Naive thymus-derived CD8-positive, alpha-beta T cell (primary cell): ENCODE measurements at places on chromosomes 16 and 17.

DNA sequence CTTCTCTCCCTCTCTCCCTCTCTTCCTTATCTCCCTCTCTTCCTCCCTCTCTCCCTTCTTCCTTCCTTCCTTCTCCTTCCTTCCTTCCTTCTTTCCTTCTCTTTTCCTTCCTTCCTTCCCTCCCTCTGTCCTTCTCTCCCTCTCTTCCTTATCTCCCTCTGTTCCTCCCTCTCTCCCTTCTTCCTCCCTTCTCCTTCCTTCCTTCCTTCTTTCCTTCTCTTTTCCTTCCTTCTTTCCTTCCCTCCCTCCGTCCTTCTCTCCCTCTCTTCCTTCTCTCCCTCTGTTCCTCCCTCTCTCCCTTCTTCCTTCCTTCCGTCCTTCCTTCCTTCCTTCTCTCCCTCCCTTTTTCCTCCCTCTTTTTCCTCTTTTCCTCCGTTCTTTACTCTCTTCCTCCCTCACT lies 38.6 kb downstream of the HS3ST4 start:
- DNase-seq: no peak

DNA sequence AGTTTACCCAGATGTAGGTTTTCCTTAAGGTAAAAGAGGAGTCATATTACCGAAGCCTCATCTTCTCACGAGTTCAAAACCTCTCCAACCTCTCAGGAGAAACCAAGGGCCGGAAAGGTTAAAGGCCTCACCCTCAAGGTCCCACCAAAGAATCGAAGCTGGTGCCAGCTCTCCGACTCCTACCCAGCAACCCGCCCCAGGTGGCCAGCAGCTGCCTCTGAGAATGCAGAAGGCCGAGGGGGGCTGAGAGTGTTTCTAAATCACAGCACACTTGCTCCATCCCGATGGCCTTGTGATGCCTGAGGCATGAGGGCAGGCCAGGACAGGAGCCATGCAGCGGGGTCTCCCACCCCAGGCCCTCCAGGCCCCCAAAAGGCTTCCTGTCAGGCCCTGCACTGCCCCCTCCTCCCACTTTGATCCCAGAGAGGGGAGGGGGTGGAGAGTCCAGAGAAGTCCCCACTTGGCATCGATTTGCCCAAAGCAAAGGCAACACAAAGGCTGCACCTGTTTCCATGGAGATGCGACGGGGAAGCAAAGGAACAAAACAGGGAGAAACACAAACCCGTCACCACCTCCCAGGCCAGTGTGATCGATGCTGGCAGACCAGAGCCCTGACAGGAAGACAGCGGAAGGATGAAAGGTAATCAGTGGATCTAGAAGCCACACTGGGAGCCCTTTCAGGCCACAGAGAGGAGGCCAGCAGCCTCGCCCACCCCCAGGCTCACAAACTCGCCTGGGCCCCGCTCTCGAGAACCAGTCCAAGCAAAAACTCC lies 39.0 kb downstream of the CUEDC1 start:
- no peak for DNase-seq

GRCh38 chr16:80527297-80527696 lies 13.5 kb upstream of the DYNLRB2 start:
- no peak for DNase-seq

GRCh38 chr16:75377729-75378386 lies 55.4 kb downstream of the CFDP1 start:
- no peak for DNase-seq

DNA sequence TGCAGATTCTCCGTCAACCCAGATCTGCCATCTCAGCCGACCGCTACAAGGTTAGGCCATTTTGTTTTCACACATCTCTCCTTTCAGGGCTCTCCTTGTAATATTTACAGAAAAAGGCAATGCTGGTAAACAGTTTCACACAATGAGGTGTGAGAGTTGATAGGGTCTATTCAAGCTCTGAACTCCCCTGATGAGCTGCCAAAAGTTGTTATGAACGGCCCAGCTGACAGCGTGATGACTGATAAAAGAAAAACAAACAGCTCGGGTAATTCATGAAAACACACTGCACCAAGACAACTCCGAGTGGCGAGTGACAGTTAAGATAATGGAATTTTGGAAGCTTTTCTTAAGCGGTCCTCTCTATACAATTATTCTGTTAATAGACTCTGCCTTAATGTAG lies 68.1 kb upstream of the IRX5 start:
- DNase-seq: no peak

DNA sequence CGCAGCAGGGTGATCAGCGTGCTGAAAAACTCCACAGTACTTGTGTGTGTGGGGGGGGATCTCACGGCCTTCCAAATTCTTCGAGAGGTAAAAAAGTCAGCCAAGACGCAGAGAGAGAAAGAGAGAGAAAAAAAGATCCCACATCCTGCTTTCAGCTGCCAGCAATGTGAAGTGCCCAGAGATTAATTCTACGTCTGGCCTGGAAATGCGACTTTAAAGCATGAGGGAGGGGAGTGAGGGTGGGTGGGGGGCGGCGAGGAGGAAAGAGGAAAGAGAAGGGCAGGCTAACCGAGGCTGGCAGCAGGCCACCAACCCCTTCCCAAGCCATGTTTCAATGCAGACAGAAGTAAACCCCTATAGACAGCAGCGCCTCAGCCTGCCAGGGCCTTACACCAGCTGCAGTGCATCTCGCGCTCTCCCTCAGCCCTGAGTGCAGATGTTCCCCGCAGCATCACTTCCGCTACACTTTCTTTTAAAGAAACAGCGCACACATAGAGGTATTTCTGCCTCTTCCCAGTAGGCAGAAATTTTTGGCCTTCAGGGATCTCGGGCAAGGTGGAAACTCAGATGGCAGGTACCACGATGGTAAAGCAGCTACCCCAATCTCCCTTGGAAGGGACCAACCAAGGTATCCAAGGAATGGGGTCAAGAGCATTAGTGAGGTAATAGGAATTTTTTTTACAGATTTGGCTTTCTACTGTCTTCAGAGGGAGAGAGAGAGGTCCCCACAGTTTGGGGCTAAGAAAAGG lies 87.8 kb downstream of the SMG6 start:
- DNase-seq: peak; percentile 86

DNA sequence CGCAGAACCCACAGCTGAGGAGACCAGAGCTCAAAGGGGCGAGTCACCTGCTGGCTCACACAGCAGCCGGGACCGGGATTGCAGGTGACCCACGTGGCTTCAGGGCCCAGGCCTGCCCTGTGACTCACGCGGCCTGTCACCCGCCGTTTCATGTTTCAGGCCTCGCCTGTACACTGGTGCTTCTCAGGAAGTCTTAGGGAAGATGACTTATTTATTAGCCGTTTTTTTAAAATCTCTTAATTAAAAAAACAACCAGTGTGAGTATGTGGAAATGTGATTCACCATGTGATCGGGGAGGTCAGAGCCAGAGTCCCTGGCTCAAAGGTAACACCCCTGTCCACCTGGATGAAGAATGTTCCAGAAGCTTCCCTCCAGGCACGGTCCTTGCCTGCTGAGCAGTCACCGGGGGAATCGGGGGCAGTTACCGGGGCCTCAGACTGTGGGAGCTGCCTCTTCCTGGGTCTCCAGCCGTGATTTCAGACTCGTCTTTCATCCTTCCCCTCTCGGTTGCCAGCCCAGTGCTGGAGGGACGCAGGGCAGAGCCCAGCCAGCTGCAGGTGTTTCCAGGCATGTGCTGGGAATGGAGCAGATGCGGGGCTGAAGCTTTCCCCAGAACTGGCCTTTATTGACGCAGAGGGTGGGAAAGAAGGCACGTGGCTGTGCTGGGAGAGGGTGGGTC lies 49.3 kb downstream of the CMIP start:
- DNase-seq: no peak

GRCh38 chr17:32275060-32276042 lies 9.7 kb downstream of the RHBDL3 start:
- DNase-seq: no peak
